ENCODE measurements at places on chromosomes 16 and 17.

DNA sequence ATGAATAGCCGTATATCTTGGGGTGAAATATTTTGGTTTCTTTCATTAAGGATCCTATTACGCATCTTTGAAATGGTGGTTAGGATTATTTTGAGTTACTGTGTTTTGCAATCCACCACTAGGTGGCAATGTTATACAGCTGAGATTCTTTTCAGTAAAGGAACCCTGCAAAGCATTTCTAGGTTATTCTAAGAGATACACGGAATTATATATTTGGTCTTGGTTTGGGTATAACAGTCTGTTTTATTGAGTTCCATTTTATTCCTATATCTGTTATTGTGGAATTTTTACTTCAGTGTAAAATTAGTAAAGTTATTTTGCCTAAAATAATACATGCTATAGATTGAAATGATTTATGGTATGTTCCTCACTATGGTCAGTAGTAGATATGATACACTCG is 62.9 kb upstream of the CPHXL start:
- DNase-seq = no peak

DNA sequence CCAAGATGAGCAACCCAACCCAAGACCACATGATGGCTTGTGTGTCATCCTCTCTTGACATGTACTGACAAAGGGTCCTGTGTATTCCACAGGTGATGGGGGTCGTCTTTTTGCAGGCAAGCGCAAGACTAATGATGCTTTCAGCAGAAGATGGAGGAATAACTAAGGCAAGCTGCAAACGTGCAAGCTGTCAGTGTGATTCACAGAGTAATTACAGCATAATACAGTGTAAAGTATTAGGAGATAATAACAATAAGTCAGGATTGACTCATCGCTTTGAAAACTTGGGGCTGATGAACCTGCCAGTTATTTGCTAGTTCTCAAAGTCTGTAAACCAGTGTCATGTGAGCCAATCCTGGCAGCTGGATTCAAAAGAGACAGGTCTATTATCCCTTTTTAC is 41.6 kb upstream of the ASIC2 start:
- no peak for DNase-seq

DNA sequence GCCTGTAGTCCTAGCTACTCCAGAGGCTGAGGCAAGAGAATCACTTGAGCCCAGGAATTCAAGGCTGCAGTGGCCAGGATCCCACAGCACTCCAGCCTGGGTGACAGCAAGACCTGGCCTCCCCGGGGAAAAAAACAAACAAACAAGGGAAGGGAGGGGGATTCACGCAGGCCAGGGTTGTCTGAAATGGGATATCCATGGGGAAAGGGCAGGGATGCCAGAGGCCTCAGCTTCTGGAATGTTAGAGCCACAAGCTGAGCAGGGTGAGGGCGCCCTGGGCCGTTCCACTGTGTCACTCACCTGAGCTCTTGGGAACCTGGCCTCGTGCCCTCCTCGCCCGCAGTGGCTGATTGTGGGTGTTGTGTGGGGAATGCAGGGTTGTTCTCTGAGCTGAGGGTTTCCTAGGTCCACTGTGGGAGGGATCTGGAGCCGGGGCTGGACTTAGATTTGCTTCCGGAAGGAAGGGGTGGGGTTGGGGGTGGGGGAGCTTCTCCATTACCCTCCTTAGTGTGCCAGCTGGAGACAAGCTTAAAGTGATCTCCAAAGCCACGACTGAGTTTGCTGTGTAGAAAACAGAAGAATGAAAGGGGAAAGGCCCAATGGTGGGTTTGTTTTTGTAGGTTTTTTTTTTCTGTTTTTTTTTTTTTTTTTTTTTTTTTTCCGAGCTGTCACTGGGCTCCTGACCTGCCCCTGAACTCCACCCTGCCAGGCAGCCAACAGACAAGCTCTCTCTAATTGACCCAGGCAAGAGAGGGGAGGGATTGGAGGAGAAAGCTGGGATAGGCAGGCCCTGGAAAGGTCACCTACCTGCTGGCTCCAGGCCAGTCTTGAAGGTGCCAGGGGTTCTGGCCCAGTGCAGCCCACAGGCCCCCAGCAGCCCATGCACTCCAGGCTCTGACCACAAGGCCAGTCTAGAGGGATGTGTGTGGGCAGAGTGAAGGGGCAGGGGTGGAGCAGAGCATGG is at the start of gene SULT1A1:
Gene SULT1A1, minus strand, starts transcription at position 414 of the 964 bp plus-strand sequence. CDS start 1,189 bp downstream, outside the sequence.
- DNase-seq = no peak

DNA sequence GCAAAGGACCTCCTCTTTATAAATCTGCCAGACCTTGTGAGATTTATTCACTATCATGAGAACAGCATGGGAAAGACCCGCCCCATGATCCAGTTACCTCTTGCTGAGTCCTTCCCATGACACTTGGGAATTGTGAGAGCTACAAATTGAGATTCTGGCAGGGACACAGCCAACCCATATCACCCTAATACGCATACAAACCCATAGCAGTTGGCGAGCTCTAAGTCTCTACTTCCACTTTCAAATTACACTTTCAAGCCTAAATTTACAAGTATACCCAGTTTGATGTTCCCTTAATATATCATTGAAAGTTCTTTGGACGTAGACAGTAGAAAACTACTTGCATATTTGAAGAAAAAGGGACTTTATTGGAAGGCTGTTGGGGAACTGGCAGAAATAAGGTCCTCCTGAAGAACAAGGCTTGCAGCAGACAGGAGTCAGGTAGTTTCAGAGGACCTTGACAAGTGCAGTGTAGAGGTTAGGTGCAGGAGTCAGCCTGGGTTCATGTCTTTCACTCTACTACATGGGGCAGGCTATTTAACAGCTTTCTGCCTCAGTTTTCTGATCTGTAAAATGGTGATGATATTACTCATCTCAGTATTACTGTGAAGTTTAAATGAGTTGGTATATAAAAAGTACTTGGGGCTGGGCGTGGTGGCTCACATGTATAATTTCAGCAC is 107.9 kb upstream of the EEF2KMT start:
- no peak for DNase-seq

DNA sequence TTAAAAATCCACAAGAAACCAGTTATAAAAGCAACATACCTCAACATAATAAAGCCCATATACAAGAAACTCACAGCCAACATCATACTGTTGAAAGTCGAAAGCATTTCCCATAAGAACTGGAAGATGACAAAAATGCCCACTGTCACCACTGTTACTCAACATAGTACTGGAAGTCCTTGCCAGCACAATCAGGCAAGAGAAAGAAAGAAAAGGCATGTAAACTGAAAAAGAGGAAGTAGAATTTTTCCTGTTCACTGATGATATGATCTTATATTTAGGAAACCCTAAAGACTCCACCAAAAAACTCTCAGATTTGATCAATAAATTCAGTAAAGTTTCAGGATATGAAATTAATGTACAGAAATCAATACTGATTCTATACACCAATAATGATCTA is 45.1 kb downstream of the AHSP start:
- DNase-seq = no peak

- DNase-seq = no peak
These were observed 23.9 kb downstream of the UBE2G1 start for GRCh38 chr17:4342535-4342934.

DNA sequence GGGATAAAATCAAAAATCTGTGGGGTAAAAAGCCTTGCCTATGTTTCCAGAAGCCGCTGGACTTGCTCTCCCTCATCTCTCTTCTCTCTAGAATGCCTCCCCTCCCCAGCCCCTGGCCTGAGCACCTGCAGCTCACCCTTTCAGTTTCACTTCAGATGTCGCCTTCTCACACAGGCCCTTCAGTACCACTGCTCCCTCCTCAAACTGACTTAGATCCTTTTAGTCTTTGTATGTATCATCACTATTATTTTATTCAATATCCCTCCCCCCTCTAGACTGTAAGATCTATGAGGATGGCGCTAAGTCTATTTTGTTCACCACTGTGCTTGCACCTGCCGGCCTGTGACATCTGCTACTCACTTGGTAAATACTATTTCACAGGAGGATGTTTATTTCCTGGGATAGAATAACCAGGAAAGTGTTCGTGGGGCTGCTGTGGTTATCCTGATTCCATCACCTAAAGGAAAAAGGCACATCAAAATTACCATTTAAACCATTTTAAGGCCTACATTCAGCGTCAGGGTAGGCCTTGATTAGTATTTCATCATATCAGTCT is 122.3 kb downstream of the MRTFB start:
- DNase-seq = no peak

GRCh38 chr16:72226136-72226535 is 54.2 kb upstream of the PMFBP1 start:
- DNase-seq = no peak

GRCh38 chr17:49585422-49586027 is 9.9 kb downstream of the NXPH3 start:
- no peak for DNase-seq

GRCh38 chr16:88477631-88478519 is 24.8 kb downstream of the ZFPM1 start:
- DNase-seq = no peak

DNA sequence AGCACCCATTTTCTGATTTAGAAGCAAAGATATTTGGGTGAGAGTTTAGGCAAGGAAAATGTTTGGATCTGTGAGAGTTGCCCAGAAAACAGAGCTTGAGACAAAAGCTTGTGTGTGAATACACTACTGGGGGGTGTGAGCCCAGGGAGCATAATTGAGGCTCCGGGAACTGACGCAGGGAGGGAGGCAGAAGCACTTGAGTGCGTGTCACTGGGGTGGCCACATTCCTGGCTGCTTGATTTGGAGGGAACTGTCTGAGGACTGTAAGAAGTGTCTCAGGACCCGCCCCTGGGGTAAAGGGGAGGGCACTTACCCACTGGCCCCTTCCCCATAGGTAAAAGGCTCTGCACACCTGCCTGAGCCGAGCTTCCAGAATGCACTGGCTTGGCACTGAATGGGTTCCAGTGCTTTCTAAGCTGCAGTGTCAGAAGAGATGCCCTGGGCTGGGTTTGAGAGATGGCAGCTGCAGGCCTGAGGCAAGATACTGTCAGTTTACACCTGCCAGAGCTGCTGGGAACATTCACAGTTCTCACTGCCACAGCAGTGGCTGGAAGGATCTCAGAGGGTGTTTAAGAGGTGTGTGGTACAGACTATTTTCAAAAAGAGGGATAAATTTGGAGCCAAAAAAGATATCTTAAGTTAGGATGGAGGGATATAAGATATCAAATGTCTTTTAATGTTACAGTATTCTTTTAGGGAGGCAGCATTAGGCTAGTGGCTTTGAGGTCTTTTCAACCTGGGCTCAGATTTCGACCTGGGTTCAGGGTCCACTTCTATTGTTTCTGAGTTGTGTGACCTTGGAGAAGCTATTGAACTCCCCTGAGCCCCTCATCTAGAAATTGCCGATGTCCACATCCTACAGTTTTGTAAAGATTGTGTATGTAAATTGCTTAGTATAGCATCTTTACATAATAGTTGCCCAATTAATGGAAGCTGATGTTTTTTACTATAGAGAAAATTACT is 6.9 kb upstream of the TEX2 start:
- no peak for DNase-seq

DNA sequence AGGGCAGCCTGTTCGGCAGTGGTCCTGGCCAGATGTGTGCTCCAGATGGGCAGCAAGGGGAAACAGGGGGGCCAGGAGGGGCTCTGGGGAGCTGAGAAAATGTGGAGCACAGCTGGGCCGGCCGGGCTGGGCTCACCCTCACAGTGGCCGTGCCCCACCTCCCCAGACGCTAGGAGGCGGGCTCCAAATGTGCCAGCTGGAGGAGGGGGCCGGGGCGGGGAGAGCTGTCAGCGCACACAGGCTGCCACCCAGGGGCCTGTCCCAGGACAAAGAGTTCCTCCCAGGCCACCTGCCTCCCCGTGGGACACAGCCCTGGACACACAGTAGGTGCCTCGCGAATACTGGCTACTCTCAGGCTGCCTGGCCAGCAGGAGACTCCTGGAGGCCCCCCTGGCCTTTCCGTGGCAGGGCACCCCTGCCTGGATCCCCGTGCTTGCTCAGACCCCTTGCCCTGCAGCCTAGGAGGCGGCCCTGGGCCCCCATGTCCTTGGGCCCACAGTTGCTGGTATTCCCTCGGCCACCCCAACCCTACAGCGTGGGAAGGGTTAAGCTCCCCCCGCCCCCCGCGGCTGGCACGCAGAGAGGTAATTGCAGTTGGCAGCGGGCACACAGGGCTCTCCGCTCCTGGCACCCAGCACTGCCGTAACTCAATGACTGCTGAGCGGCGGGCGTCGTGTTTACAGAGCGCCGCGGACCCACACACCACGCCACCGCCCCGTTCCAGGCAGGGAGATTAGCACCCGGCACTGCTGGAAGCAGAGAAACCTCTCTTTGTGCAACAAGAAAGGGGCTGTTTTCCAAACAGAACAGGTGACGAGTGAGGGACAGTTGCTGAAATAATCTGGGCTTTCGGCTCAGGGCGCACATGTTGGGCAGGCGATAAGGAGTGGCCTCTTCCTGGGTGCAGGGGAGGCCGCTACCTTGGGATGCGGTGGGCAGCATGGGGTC is 32.2 kb downstream of the BAHCC1 start:
- no peak for DNase-seq

GRCh38 chr16:23896832-23897821 is 61.3 kb downstream of the PRKCB start:
- DNase-seq = no peak

- no peak for DNase-seq
These were observed 311.4 kb downstream of the SEC14L1 start for GRCh38 chr17:77451894-77452852.

DNA sequence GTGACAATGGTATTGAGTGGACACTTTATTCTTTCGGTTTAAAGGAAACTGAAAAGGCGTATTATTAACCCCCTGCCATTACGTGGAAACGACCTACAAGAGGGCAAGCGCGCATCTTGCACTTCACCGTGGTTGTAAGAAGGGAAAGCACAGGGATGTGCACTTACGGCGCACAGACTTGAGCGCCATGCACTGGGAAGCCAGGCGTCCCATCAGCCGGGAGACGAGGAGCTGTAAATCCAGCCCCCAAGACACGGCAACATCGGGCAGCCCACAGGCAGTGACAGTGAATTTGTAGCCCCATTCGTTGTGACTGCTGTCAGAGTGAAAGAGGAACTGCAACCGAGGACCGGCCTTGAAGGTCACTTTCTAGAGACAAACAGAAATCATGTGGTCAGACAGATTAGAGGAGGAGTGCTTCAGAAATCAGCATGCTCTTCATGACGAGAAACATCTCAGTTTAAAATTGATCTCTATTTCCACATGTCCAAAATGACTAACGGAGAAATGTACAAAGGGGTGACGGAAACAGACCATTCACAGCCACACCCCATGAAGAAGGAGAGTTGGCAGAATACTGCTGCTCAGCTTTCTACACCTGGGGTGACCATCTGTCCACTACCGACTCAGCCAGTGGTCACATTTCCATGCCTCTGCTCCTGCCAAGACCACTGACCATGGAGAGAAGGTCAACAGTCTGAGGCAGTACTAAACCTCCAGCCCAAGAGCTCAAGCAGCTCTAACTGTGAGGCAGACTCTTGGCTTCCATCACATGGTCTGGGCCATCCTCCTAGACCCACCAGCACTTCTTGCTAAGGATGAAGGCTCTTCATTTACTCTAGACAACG is 68.6 kb downstream of the ZZEF1 start:
- DNase-seq = no peak

- DNase-seq = no peak
These were observed 77.1 kb downstream of the CRISPLD2 start for GRCh38 chr16:84896847-84897246.
